Stimulated activated CD4-positive, alpha-beta T cell treated with anti-CD3 and anti-CD28 coated beads, TNF-alpha, amount 100 ng/mL, for 24 hours (primary cell): ENCODE measurements at places on chromosomes 7 and 10.

GRCh38 chr10:132516771-132517725 lies 20.5 kb upstream of the INPP5A start:
- no peak for DNase-seq

DNA sequence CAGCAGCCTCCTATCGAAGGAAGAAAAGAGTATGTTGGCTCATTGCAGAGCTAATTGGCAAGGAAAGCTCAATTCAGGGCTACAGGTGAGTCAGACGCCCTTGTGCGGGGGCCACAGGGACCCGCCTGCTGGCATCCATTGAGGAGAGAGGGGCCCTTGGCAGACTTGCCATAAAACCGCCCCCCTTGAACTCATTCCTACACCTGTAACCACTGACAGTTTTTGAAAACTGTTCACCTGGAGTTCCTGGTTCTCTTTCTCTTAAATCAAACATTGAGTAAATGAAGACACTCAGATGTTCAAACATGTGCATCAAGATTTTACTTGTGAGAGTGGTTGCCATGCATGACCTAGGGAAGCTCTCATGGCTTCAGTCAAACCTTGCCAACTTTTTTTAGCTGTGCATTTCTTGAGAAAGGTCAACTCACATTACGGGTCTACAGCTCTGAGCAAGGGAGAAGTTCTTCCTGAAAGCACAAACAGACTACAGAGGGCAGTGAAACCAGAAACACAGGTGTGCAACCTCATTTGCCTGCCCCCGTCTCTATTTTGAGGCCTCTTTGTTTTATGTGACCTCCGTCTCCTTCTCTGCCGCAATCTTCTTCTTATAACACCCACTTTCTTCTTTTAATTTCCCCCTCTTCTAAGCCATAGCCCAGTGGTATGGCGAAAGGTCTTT lies 87.8 kb downstream of the TBXAS1 start:
- DNase-seq = no peak

DNA sequence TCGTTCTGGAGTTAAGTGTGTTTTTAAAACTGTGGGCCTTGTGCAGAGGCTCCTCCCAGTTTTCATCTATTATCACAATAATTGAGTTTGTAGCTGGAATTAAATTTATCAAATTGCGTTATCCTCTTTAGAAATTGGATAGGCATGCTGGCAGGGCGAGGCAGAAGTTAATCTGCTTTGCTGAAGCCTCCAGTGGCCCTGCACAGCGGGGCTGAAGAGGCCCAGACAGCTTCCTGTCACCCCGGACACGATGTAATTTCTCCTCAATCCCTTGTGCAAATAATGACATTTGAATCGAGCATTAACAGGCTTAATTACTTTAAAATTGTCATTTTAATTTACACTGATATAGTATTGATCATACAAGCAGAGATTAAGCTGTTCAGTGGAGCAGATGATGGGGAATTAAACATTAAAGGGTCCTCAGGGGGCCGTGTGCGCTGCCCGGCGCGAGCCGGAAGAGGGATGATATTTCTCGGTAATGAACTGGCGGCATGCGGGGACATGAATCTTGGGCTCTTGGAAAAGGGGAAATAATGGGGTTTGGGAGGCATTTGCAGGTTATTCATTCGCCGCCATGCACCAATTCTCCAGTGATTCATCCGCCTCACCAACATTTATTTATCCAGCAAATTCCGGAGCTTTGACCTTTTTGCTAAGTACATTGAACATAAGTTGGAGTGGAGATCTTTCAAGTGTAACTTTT lies 118.5 kb downstream of the NKX6-2 start:
- no peak for DNase-seq

DNA sequence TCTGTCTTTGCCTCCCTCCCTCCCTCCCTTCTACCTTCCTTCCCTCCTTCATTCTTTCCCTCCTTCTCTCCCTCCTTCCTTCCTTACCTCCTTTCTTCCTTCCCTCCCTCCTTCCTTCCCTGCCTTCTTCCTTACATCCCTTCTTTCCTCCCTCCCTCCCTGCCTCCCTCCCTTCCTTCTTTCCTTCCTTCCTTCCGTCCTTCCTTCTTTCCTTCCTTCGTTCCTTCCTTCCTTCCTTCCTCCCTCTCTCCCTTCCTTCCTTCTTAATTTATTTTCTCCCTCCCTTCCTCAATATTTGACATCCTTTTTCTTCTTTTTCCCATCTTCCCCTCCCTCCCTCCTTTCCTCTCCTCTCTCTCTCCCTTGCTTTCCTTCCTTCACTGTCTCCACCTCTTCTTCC lies 301.8 kb downstream of the GATA3 start:
- no peak for DNase-seq

DNA sequence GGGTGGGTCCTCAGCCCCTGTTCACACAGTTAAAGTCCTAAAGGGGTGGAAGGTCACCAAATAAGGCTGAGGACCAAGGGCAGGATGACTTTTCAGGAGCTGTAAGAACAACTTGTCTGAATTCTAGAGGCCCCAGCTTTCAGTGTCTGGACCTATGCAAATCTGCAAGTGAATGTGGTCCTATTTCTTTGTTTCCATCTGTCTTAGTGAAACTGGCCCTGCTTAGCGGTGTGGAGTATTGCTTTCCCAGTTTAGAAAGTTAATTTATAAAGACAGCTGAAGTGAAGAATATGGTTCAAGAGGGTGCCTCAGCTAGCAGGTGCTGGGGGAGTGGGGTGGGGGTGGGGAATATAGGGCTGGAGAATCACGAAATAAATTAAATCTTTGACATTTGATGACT lies 40.1 kb downstream of the HHEX start:
- DNase-seq = no peak

- no peak for DNase-seq
Observed at GRCh38 chr10:80582286-80582960, 44.7 kb downstream of the SH2D4B start.

DNA sequence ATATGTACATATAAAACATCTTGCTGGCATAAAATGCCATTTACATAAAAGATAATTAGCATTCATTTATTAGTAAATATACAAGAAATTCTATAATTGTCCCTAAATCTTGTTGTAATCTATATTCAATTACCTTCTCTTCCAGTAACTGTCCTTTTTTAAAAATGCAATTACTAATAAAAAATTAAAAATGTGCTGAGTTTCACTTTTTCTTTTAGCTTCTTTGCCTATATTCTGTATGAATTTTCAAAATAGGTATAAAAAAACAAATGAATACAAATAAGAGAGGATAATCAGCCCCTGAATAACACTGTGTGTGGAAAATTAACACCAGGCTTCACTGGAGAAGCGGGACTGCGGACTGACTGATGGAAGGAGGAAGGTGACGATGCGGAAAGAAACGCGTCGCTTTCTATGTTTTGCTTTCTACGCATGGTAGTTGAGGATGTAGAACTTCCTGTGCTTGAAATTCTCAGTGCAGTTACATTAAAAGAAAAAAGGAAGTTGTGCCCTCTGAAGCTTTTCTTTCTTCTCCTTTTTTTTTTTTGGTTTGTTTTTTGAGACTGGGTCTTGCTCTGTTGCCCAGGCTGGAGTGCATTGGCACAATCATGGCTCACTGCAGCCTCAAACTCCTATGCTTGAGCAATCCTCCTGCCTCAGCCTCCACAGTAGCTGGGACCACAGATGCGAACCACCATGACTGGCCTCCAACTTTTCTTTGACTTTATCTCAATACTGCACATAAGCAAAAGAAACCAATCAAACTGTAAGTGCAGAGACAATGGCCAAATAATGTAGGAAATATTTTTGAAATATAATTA lies 7.4 kb upstream of the ZMYND11 start:
- peak; percentile 12 for DNase-seq

GRCh38 chr10:116889066-116889465 lies 39.8 kb downstream of the ENO4 start:
- DNase-seq = no peak

- DNase-seq = no peak
Observed at GRCh38 chr7:26457696-26458327, 166.2 kb downstream of the SNX10 start.

DNA sequence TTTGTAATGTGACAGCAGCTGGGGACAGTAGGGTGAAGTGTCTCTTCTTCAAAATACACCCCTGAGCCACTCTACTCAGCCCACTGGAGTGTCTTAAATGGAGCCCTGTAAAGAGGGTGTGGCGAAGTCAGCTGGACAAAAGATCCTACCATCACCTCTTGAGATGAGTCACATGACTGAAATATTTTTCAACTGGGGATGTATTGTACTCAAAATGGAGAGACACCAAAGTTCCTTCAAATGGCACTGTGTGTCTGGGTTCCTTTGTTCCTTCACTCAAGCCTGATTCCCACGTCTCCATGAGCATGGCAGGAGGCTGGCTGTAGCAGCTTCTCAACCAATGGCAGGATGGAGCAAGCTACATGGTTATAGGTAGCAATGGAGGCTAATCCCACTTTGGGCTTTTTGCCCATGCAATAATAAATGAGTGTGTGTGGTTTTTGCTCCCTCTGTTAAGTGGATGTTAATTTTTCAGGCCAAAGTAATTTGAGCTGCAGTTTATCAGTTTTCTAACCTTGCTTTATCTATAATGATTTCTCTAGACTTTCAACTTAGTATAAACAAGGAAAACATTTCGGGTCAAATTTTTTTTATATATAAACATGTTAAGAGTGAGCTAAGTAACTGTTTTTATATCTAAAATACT lies 68.2 kb downstream of the CLEC2L start:
- DNase-seq = no peak

- DNase-seq = no peak
Observed at GRCh38 chr10:25083546-25084111, 67.2 kb downstream of the THNSL1 start.

DNA sequence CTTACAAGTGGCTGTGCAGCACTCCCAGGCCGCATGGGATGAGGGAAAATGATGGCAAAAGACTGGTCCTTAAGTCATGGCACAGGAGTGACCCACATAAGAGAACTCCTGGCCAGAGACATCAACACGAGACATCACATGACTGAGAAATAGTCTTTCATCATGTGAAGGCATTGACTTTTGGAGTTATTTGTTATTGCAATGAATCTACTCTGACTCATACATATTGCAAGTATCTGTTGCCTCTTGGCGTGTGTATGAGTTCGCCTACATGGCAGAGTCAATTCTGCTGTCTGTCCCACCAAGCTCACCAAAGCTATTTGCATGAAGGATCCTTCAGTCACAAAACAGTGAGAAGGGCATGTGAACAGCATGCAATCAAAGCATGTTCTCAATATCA lies 59.7 kb upstream of the HABP2 start:
- no peak for DNase-seq

DNA sequence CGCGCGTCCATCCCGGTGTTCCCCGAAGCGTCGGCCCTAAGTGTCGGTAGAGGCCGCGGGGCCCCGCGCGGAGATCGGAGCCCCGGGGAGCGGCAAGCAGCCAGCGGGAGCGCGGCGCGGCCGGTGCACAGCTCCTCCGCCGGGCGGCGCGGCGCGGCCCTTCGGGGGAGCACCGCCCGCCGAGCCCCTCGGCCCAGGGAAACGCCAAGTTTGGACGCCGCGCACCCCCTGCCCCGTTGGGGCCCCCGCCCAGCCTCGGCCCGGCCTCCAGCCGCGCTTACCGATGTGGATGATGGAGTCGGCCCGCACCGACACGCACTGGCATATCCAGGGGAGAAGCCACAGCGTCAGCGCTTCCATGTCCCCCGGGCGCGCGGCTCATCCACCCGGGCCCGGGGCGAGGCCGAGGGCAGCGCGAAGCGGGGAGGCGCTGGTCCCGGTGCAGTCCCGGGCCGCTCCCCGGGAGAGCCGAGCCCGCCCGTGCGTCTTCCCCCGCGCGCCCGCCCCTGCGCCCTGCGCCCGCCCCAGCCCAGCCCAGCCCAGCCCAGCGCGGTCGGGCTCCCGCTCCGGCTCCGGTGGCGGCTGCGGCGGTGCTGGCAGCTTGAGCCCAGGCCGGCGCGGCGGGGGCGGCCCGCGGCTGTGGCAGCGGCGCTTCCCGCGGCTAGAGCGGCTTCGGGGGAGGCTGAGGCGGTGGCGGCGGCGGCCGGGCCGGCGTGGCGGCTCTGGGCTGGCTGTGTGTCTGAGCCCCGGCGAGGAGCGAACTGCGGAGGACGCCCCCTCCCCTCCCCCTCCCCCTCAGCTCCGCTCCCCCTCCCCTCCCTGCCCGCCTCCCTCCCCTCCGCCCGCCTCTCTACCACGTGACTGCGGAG lies at the start of gene GRID1:
GRID1 (minus strand) TSS at position 763 of the 869 bp plus-strand sequence.
- DNase-seq = no peak

GRCh38 chr7:4154882-4155535 lies 527.1 kb upstream of the FOXK1 start:
- no peak for DNase-seq

DNA sequence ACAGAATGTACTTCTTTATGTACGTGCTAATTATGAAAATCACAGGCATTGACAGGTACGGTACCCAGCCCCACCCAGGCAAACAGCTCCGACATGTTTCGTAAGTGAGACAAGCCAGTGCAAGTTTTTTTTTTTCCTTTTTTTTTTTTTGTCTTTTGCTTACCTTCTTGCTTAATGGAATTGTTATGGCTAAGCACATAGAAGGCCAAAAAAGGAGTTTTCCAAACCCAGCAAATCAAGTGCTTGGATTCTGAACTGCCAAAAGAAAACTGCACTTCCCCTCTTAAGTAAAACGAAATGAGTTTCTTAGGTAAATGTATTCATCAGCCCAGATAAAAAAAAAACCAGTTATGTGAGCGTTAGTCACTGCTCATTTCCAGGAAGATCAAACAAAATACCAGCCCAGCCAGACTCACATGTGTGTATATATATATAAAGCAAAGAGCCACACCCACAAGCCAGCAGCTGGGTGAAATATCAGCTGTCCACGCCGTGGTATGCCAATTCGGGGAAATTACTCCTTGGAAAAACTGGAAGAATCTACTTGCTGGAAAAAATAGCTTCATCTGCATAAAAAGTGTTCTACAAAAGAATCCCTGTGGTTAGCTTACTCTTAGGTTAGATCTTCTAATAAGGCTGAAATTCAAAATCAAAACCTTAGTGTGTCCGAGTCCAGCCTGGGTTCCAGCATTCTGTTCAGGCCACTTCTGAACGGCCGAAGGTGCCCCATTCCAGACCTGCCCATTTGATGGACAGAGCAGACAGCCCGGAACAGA lies 8.0 kb downstream of the KLF6 start:
- DNase-seq = no peak

DNA sequence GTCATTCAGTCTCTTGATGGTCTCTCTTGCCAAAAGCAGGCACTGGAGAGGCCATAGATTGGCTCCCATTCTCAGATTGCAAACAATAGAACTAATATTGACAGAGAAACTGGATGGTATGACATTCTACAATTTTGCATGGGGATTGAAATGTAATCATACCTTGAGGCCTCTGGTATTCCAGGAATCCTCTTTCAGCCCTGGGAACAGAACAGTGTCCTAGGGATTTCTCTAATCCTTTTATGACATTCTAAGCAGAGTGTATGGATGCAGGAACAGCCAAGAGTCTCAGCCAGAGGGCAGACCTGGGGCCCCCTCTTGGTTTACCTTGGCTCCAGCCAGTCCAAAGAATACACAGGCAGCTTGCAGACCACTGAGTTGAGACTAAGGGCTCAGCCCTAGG lies 206.4 kb downstream of the KCNMA1 start:
- no peak for DNase-seq

GRCh38 chr7:15977663-15978062 lies 291.2 kb upstream of the MEOX2 start:
- DNase-seq = no peak

- DNase-seq = no peak
Observed at GRCh38 chr7:118467381-118467780, 242.9 kb downstream of the ANKRD7 start.
